ENCODE measurements at places on chromosomes 16 and 17. TPM values are rescaled to one million over a fixed set of nuclear protein-coding genes. Genes with fewer than 3 reads are reported as not detected.

DNA sequence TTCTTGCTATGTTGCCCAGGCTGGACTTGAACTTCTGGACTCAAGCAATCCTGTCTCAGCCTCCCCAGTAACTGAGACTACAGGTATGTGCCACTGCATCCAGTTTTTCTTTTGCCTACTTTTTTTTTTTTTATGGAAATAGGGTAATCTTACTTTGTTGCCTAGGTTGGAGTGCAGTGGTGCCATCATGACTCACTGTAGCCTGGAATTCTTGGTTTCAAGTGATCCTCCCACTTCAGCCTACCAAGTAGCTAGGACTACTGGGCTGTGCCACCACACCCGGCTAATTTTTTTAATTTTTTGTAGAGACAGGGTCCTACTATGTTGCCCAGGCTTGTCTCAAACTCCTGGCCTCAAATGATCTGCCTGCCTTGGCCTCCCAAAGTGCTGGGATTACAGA, 10.0 kb downstream of the LRRC36 start:
- no peak for DNase-seq

DNA sequence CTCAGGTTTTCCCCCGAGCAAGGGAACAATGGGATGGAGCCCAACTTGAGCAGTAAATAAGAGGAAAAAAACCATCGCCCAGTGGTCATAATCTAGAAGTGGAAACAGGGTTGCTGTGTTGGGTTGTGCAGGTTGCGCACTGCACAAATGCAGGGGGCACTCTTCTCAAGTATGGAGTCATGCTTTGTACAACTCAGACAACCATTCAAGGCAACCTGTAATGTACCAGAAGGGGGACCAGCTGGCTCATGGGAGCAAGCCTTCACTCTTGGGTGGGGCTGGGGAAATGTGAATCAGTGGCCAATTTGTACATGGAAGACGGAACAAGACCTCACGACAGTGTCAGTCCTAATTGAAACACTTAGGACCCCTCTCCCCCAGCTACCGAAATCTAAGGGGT, 23.9 kb upstream of the LITAF start:
- no peak for DNase-seq

DNA sequence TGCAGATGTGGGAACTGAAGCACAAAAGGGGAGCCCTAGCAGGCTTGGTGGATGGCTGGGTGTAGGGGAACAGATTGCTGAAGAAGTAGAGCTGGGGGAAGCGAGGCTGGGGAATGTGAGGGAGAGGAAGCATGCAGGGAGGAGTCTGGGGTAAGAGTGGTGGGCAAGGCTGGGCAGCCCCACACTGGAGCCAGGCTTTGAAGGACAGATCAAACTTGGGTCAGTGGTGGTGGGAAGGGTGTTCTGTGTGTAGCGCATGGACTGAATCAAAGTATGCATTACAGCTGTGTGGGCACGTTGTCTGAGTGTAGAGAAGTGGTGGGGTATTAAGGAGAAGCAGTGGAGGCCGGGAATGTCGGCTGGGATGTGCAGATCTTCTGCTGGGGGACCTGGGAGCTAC, 116.0 kb downstream of the CYLD start:
- no peak for DNase-seq

- DNase-seq: no peak
Measured at GRCh38 chr16:1890708-1891050, 18.7 kb upstream of the MEIOB start.

DNA sequence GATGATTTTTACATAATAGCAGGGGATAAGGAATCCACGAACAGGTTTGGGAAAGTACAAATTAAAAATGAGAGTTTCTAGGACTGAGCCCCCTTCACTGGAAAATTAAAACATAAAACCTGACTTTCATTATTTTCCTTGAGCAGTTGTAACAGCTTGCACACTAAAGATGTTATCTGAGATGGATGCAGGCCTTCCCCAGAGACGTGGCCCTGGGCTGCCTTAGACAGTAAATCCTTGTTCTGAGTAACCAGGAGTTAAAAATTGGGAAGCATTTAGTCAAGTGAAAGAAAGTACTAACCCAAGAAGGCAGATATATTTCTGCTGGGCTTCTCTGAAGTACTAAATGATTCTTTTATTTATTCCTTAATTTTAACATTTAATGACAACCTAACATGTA, 432.2 kb upstream of the KIF2B start:
- no peak for DNase-seq

- DNase-seq: no peak
Measured at GRCh38 chr17:82008258-82008940, 14.3 kb downstream of the CENPX start.

DNA sequence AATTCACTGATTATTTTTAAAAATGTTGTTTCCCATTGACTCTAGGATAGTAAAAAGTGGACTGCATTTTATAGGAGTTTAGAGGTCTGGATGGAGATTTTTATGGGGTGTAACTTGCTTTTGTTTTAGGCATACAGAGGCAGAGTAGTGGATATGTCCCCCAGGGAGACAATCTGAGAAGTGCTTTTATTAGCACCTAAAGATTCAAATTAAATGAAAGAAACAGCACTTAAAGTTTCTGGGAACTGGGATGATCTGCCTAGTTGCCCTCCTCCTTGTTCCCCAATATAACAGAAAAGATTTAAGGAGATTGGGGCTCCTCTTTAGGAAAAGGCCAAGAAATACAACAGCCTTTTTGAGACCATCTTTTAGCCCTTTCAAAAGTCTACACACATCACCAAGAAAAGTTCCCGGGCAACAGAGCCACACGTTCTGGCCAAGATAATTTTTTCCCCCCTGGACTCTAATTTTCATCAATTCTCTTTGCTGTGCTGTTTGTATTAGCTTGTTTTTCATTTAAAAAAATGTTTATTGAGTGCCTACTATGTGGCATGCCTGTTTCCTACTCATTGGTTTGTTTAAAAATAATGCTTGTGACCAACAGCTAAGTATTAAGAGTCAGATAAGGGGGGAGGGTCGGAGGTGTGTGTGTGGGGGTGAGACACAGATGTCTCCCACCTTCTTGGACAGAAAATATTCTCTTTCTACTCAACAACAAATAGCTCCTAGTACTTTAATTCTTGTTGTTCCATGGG, 2.5 kb upstream of the IGF2BP1 start:
- no peak for DNase-seq

GRCh38 chr16:54389836-54390494, 103.4 kb upstream of the IRX3 start:
- no peak for DNase-seq

GRCh38 chr17:39754958-39755553, 17.3 kb downstream of the GRB7 start:
- no peak for DNase-seq

DNA sequence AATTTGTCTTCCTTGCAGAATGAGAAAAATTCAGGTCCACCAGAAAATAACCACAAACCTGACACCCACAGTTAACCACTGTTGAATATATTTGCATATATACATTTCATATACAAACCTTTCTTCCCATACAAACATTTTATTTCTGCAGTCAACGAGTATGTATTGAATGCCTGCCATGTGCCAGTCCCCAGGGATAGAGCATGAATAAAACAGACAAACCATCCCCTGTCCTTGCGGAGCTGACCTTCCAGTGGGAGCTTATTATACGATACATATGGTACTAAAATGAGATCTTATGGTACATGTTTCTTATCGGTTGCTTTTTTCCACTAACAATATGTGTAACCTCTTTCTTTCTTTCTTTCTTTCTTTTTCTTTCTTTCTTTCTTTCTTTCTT, 116.7 kb downstream of the PITPNC1 start:
- no peak for DNase-seq

DNA sequence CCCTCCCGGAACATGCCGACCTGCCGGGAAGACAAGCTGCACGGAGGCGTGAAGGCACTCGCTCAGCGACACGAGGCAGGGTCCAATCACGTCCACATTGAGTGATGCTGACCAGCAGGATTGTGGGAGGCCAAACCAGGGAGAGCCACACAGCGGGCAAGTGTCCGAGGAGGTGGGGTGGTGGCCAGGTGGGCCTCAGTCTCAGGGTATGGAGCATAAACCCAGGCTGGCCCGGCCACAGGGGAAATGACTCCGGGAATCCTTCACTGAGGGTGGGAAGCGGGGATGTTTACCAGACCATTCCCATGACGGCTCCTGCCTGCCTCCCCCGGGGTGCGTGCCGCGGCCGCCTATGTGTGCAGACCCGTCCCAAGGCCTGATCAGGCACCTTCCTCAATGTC, 62.5 kb downstream of the RPH3AL start:
- no peak for DNase-seq

DNA sequence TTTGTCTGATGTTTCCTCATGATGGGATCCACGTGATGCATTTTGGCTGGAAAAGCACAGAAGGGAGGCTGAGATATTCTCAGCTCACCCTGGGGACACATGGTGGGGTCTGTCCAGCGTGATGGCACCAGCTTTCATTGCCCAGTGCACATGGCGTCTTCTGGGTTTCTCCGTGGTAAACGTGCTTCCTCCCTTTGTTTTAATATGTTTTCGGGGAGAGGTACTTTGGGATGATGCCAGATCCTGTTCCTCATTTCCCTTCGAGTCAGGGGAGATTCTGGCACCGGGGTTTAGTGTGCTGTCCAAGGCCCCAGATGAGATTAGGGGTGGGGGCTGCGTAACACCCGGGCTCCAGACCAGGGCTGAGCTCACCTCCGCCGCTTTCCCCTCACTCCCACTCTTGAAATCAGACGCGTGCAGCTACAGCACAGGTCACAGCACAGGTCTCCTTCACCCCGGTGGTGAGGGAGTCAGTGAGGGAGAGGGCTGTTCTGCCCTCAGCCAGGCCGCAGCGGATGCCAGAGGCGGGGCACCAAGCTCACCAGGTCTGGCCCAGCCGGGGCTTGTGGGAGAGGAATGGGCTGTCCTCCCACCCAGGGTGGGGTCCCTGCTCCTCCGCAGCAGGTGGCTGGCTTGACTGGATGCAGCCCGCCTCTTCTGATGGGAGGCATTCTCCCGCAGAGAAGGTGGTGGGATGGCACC, 33.9 kb downstream of the COX4I1 start:
- DNase-seq: no peak

GRCh38 chr17:42760652-42761581, at the start of gene RAMP2:
RAMP2 (plus strand) TSS chr17:42761227; CDS start chr17:42761262, 35 bp downstream.
- DNase-seq: no peak

DNA sequence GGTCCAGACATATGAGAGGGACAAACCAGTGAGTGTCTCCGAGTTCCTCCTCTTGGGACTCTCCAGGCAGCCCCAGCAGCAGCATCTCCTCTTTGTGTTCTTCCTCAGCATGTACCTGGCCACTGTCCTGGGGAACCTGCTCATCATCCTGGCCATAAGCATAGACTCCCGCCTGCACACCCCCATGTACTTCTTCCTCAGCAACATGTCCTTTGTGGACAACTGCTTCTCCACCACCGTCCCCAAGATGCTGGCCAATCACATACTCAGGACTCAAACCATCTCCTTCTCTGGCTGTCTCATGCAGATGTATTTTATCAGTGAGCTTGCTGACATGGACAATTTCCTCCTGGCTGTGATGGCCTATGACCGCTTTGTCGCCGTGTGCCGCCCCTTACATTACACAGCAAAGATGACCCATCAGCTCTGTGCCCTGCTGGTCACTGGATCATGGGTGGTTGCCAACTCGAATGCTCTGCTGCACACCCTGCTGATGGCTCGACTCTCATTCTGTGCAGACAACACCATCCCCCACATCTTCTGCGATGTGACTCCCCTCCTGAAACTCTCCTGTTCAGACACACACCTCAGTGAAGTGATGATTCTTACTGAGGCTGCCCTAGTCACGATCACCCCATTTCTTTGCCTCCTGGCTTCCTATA, 19.2 kb downstream of the ZNF200 start:
- no peak for DNase-seq

- no peak for DNase-seq
Measured at GRCh38 chr17:73588891-73589290, 55.4 kb downstream of the SDK2 start.

DNA sequence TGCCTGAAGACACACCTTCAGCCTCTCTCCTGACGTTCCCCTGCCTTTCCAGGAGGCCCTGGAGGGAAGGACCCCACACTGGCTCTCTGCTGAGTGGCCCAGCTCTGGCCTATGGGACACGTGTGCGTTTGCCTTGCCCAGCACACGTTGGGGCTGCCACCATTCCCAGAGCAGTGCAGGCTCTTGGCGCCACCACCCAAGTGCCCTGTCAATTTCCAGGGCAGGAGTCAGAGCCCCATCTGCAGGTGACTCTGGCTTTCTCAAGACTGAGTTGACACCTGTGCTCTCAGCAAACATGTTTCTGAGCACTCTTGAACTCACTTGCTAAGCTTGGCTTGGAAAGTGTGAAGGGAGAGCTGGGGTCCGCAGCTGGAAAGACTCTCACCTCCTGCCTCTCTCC, 4.7 kb upstream of the IRF8 start:
- DNase-seq: no peak

DNA sequence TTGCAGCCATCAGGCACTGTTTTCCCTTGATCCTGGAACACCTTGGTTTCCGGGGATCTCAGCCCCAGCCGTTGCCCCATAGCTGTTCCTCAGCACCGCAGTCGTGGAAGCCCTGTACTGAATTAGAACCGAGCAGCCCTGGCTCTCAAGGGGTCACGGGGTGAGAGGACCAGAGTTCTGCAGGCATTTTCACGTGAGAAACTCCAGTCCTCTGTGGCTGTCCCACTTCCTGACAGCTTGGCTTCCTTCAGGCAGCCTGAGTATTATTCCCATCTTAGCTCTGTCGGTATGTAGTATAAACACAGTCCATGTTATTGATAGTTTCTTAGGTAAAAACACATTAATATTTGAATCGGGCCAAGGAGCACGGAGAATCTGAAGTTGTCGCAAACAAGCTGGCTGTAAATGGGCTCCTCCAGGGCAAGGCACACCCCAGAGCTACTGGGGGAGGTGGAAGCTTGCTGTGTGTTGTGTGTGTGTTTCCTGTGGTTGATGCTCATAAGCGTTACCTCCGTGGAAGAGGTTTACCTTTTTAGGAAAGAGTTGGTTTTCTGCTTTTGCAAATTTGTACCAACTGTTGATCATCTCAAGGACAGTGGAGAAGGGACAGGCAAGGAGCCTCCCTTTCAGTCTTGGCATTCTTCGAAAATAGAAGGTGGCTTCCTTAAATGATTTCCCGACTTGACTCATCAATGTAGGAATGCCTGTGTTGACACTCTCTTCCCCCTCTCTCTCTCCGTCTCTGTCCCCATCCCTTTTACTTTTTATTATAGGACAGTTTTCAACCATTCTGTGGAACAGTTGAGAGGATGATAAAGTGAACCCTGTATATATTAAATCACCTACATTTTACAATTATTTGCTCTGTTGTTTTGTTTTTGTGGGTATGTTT, 208.9 kb upstream of the CHMP6 start:
- peak; percentile 81 for DNase-seq

DNA sequence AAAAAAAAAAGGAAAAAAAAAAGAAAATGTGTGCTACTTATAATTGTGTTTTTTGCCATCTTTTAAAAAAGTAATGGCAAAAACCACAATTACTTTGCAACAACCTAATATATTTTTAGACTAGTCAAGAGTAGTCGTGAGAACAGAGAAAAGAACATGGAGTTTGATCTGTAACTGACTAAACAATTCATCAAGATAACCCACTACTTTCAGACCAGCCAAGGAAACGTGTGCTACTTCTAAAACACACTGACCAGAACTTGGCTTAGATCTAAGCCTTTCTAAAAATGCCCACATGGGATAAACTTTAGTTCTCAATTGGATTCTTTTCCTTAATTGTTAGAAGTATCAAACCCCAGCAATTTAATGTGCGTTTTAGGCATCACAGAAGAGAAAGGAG, 616 bp downstream of the PECAM1 start:
- no peak for DNase-seq

- no peak for DNase-seq
Measured at GRCh38 chr17:77341069-77341541, 200.3 kb downstream of the SEC14L1 start.

The TBX21 gene
- total RNA-seq: 20.5 TPM

The GSPT1 gene
- total RNA-seq: 92.8 TPM

The PIRT gene
- total RNA-seq: not detected

The CTRB2 gene
- total RNA-seq: not detected

The PRKCB gene
- 73.1 TPM for total RNA-seq

The RPL19 gene
- total RNA-seq: 3,777 TPM

The SLC52A1 gene
- 0.44 TPM for total RNA-seq

The ARL5C gene
- total RNA-seq: not detected
